ENCODE measurements at places on chromosomes 6 and 20.

- DNase-seq, result no peak
Measured at GRCh38 chr20:6702144-6702543, 65.3 kb upstream of the BMP2 start.

DNA sequence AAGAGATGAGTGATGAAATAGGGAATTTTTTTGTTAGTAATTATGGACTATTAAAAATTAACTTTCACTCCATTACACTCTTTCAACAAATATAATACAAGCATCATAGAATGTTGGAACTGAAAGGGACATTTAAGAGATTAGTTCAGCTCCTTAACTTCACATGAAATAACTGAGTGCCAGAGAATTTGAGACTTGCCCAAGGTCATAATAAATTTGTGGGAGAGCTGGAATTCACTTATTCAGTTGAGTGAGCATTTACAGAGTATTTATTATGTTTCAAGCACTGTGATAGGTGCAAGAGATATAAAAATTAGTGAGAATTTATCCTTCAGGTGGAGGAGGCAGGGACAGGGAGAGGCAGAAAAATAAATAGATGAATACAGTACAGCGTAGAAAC is 154.6 kb downstream of the KCNQ5 start:
- no peak for DNase-seq

DNA sequence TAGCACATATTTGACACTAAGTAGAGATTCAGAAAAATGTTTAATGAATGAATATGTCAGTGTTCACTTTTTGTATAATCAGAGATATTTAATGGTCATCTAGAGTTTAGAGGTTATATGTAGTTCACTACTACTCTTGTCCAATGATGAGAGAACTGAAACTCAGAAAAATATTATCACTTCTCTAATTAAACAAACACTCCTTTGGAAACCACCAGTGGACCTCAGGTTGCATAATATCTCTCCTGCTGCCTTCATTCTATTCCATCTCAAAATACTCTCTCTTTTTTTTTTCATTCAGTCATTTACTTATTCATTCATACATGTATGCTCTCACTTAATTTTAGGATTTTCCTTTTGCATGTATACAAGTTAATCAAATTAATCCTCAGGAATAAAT is 423.1 kb upstream of the RNF217 start:
- DNase-seq, result no peak

GRCh38 chr6:14549304-14549770 is 431.8 kb downstream of the CD83 start:
- no peak for DNase-seq

- no peak for DNase-seq
Measured at GRCh38 chr6:78962448-78962847, 95.1 kb downstream of the IRAK1BP1 start.
